ENCODE measurements at places on chromosomes 11 and 22. TPM values are rescaled to one million over a fixed set of nuclear protein-coding genes. Genes with fewer than 3 reads are reported as not detected.

The C11orf86 gene
- 73.3 TPM for total RNA-seq

The CYTH4 gene
- 1.0 TPM for total RNA-seq

The ADAMTS15 gene
- total RNA-seq = 7.5 TPM

The SCGB2A2 gene
- total RNA-seq = not detected

The CCDC81 gene
- 0.18 TPM for total RNA-seq

The DRD4 gene
- total RNA-seq = 0.21 TPM

The SCGB1C1 gene
- total RNA-seq = not detected

The STIM1 gene
- 23.3 TPM for total RNA-seq

The CEP164 gene
- total RNA-seq = 15.0 TPM

The C11orf87 gene
- 0.01 TPM for total RNA-seq

The REXO2 gene
- total RNA-seq = 117 TPM

The HORMAD2 gene
- not detected for total RNA-seq

The SLC22A9 gene
- not detected for total RNA-seq

The C22orf42 gene
- not detected for total RNA-seq

The CD3D gene
- total RNA-seq = not detected

The GNG3 gene
- not detected for total RNA-seq

The A4GALT gene
- total RNA-seq = 19.4 TPM

The LRP4 gene
- 7.2 TPM for total RNA-seq

The FIBIN gene
- not detected for total RNA-seq

The C22orf23 gene
- total RNA-seq = 0.16 TPM

The OR2AG1 gene
- not detected for total RNA-seq

The FJX1 gene
- total RNA-seq = 40.0 TPM

The KCNJ5 gene
- 0.02 TPM for total RNA-seq

The VPREB1 gene
- not detected for total RNA-seq

The RASL10A gene
- total RNA-seq = 0.42 TPM

The OOSP4B gene
- not detected for total RNA-seq

The CBLIF gene
- not detected for total RNA-seq

The BTG4 gene
- 0.18 TPM for total RNA-seq

The B3GAT1 gene
- not detected for total RNA-seq

The C22orf31 gene
- total RNA-seq = not detected

The ELMOD1 gene
- total RNA-seq = 0.33 TPM

The PRMT3 gene
- 37.4 TPM for total RNA-seq

The MAML2 gene
- 2.4 TPM for total RNA-seq

The NELL1 gene
- total RNA-seq = not detected

The ZP1 gene
- total RNA-seq = 0.09 TPM

The KRTAP5-2 gene
- not detected for total RNA-seq

The UPK3A gene
- total RNA-seq = not detected

The LRRN4CL gene
- 0.05 TPM for total RNA-seq

The C11orf42 gene
- not detected for total RNA-seq

The GAL gene
- total RNA-seq = 18.0 TPM

The DDX10 gene
- 74.3 TPM for total RNA-seq

The PRRG4 gene
- 0.57 TPM for total RNA-seq

The CASP5 gene
- total RNA-seq = not detected

The TRIM22 gene
- total RNA-seq = 1.0 TPM

The PANX2 gene
- total RNA-seq = 4.6 TPM

The GSTT2B gene
- total RNA-seq = 0.44 TPM

The LDHAL6A gene
- total RNA-seq = not detected

The CD248 gene
- total RNA-seq = not detected

The HEPACAM gene
- total RNA-seq = not detected
